Muscle of back (tissue), 13 donors: ENCODE measurements at places on chromosomes 4 and X.
A peak's percentile ranks its signal among the peaks of the same experiment; 100 is the strongest.

DNA sequence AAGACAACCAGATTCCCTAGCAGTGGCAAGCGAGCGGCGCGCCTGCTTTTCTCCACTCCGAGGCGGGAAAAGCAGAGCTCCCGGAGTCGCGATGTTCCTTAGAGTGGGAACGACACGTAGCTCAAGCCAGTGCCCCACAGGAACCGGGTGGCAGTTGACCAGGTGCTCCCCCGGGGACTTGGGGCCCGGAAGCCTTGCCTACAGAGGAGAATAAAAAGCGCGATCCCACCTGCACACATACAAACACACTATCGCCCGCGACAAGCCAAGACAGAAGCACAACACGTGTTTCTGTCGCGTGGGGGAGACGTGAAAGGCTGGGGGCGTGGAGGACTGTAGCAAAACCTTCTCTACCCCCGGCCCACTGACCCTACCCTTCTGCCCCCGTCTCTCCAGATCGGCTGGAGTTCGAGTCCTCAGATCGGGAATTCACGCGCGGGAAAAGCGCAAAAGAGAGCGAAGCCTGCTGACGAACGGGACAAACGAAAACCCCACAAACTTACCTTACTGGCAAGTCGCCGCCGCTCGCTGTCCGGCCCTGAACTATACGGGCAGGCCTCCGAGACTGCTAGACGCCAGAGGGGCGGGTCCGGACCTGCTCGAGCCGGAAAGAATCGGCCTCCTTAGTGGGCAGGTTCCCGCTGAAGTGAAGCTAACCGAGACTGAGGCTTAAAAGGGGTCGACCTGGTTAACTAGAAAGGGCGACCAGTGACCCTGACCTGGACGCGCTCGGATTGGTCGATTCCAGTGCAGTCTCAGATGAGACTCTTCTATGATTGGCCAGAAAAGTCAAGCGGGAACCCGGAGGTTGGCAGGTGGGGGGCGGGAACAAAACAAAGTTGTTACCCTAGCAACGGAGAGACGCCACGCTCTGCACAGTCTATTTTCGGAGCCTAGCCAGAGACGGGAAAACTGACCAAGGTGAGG lies at the start of the genes DNAAF6 and NUP62CL:
Gene DNAAF6, plus strand, starts transcription at position 842 of the 927 bp plus-strand sequence. CDS start 6,265 bp downstream, outside the sequence.
Gene NUP62CL, minus strand, starts transcription at position 664 of the 927 bp plus-strand sequence. CDS start 31,287 bp downstream, outside the sequence.
- DNase-seq, result peak; percentile 59

GRCh38 chrX:67500617-67501016 lies 43.2 kb upstream of the AR start:
- DNase-seq, result no peak

GRCh38 chr4:44351069-44351468 lies 97.5 kb downstream of the KCTD8 start:
- DNase-seq, result no peak

GRCh38 chrX:20463296-20464075 lies 196.8 kb upstream of the RPS6KA3 start:
- DNase-seq, result no peak

- DNase-seq, result no peak
Measured at GRCh38 chr4:140153419-140153717, 616 bp downstream of the MAML3 start.
